Tongue (tissue), 3 donors: ENCODE measurements at places on chromosomes 13 and 19. TPM values are rescaled to one million over a fixed set of nuclear protein-coding genes. Genes with fewer than 3 reads are reported as not detected.

IGFL3 gene
- not detected for total RNA-seq

ARHGAP45 gene
- total RNA-seq, result 16.8 TPM

ITPKC gene
- total RNA-seq, result 18.8 TPM

CLC gene
- total RNA-seq, result not detected

PSPN gene
- total RNA-seq, result 1.5 TPM

HSD17B14 gene
- 1.2 TPM for total RNA-seq

SIGLEC10 gene
- 2.1 TPM for total RNA-seq

ZNF850 gene
- 4.2 TPM for total RNA-seq

THSD8 gene
- total RNA-seq, result not detected

ZNF799 gene
- total RNA-seq, result 10.5 TPM

KIR2DL1 gene
- not detected for total RNA-seq

OSCAR gene
- 1.5 TPM for total RNA-seq

CEACAM1 gene
- total RNA-seq, result 3.8 TPM

FBXO17 gene
- total RNA-seq, result 35.2 TPM

PLK5 gene
- 0.51 TPM for total RNA-seq

TIMM13 gene
- 47.2 TPM for total RNA-seq

CAMSAP3 gene
- total RNA-seq, result 7.0 TPM

MTUS2 gene
- total RNA-seq, result 11.2 TPM

BCL2L12 gene
- total RNA-seq, result 10.9 TPM

FREM2 gene
- 25.3 TPM for total RNA-seq

NXNL1 gene
- total RNA-seq, result not detected

ZNF527 gene
- total RNA-seq, result 11.6 TPM

TMC4 gene
- 4.3 TPM for total RNA-seq

SBSN gene
- 15.6 TPM for total RNA-seq

TMEM150B gene
- total RNA-seq, result not detected

ZNF98 gene
- total RNA-seq, result 2.3 TPM

TSKS gene
- 1.1 TPM for total RNA-seq

C2CD4C gene
- total RNA-seq, result 1.6 TPM

PLA2G4C gene
- 32.3 TPM for total RNA-seq

PSG2 gene
- not detected for total RNA-seq

PRR19 gene
- 0.62 TPM for total RNA-seq

SLC25A41 gene
- 0.41 TPM for total RNA-seq

OR7C1 gene
- 0.31 TPM for total RNA-seq

FAM216B gene
- not detected for total RNA-seq

B3GNT8 gene
- 3.9 TPM for total RNA-seq

ATXN8OS gene
- total RNA-seq, result not detected

SIGLEC8 gene
- total RNA-seq, result not detected

TEX101 gene
- not detected for total RNA-seq

CCNA1 gene
- 1.4 TPM for total RNA-seq

MEF2B gene
- total RNA-seq, result not detected

OR4F17 gene
- total RNA-seq, result not detected

IGSF23 gene
- not detected for total RNA-seq
